ENCODE measurements at places on chromosomes 2 and 18.

- DNase-seq: no peak
Observed at GRCh38 chr2:172100080-172100934, 2.4 kb downstream of the DLX2 start.

GRCh38 chr2:61978522-61978921 lies 73.0 kb downstream of the COMMD1 start:
- DNase-seq: no peak

- no peak for DNase-seq
Observed at GRCh38 chr18:10131081-10131459, 217.3 kb downstream of the VAPA start.

- no peak for DNase-seq
Observed at GRCh38 chr2:112836695-112837117, at the start of gene IL1B. IL1B (minus strand) TSS chr2:112836779; CDS start chr2:112836229, 550 bp downstream.

- DNase-seq: no peak
Observed at GRCh38 chr2:64062840-64063239, 43.6 kb upstream of the VPS54 start.

- no peak for DNase-seq
Observed at GRCh38 chr2:232963913-232964312, 49.1 kb downstream of the NGEF start.

DNA sequence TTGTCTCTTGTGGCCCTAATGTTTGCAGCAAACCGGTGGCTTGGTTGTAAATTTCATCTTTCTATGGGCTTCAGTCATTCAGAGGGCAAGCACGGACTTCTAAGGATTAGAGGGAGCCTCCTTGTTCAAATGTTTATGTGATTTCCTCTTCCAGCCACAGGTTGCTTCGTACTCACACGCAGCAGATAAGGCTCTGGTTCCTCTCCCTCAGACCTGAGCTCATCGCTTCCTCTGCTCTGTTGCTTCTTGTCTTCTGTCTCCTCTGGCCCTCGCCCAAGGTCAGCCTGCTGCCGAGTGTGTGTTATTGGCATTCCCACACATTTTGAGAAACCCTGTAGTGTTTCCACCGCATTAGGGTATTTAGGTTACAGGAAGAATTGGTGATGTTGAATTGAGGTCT lies 44.0 kb downstream of the MYL12B start:
- DNase-seq: no peak

- no peak for DNase-seq
Observed at GRCh38 chr2:68632021-68632420, 11.4 kb upstream of the PROKR1 start.

- no peak for DNase-seq
Observed at GRCh38 chr2:177243073-177243472, 21.5 kb downstream of the NFE2L2 start.

- no peak for DNase-seq
Observed at GRCh38 chr2:127043367-127044164, 63.4 kb downstream of the BIN1 start.

- DNase-seq: no peak
Observed at GRCh38 chr18:24400587-24400986, 3.0 kb upstream of the OSBPL1A start.

GRCh38 chr2:119156105-119156890 lies 2.3 kb downstream of the C1QL2 start:
- DNase-seq: no peak

DNA sequence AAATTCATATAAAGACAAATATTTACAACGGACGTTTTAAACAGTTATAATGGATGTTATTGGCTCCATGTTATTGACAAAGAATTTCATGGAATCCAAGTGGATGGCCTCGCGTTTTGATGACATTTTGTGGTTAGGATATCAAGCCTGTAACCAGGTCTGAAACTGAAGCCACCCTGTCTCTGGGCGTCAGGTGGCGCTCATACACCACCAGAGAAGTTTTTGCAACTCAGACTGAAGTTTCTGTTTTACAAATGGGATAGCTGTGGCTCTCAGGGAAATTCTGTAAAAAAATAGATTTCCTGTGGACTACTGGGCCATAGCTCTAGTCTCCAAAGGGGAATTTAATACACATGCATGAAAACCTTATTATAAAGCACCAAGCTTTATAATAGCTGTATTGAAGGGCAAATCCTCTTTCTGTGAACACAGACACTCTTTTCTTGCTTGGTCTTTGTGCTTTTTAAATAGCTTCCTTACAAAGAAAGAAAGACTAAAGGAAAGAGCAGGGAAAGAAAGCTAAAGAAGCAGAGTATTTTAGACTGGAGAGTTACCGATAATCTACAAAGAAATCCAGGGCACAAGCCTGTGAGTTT lies 86.7 kb downstream of the C18orf54 start:
- DNase-seq: no peak

GRCh38 chr2:216351172-216351925 lies 20.9 kb downstream of the MARCHF4 start:
- DNase-seq: no peak

DNA sequence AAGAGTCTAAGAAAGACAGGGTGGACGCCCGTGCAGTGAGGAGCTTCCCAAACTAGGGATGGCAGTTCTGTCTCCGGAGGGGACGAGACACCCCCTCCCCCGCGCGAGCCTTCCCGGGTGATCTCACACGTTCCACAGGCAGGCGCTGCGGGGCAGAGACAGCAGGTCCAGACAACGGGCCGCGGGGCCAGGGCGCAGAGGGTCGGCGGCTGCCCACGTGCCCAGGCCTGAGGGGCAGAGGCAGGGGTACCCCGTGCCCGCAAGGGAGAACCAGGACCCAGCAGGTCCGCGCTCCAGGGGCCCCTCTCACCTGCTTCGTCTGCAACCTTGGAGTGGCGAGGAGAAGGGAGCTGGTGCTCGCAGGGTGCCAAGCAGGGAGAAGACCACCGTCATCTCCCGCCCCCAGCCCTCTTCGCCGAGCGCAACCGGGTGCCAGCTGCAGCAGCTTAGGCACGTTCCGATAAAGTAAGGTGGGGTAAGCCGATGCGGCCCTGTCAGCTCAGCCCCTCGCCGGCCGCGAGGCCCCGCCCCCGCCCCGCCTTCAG lies at the start of gene GPR155:
GPR155 (minus strand) TSS at position 467 of the 545 bp plus-strand sequence. CDS start 5,073 bp downstream, outside the sequence.
- peak; percentile 37 for DNase-seq

GRCh38 chr2:191635333-191636234 lies 42.4 kb upstream of the NABP1 start:
- no peak for DNase-seq

- no peak for DNase-seq
Observed at GRCh38 chr2:232901736-232902578, 31.9 kb downstream of the SNORC start.

DNA sequence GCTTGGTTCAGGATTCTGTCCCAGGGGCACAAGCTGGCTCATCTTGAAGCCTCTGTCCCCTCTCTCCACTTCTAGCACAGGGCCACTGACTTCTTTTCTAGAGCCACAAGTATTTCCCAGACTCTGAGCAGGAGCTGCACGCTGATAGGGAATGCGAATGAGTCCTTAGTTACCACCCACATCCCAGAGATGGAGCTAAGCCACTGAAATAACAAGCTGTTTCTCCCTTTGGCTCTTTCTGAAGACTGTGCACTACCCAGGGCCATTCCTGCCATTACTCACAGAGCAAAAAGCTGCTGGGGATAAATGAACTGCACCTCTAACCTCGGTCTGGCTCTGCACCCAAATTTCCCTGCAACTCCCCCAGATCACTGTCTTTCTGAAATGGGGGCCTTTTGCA lies 70.6 kb downstream of the TSN start:
- no peak for DNase-seq

DNA sequence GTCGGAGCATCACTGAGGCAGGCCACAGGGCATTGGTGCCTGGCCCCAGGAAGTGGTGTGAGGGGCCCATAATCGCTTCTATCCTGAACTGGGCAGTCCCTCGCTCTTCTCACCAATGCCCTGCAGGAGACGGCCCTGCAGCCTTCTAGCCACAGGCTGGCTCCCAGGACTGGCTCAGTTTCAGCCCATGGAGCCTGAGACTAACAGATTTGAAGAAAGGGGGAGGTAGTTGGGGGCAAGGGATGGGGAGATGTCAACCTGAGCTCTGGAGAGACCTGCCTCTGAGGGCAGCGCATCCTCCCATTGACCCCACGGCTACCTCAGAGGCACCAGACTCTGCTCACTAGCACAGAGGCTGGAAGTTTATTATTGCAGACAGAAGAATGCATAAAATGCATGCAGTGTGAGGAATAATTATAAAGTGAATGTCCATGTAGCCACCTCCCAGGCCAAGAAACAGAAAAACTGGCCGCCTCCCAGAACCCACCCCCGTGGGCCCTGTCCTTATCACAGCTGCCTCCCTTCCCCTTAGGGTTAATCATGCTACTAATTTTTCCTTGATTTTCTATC lies 1.4 kb downstream of the TOGARAM2 start:
- no peak for DNase-seq

DNA sequence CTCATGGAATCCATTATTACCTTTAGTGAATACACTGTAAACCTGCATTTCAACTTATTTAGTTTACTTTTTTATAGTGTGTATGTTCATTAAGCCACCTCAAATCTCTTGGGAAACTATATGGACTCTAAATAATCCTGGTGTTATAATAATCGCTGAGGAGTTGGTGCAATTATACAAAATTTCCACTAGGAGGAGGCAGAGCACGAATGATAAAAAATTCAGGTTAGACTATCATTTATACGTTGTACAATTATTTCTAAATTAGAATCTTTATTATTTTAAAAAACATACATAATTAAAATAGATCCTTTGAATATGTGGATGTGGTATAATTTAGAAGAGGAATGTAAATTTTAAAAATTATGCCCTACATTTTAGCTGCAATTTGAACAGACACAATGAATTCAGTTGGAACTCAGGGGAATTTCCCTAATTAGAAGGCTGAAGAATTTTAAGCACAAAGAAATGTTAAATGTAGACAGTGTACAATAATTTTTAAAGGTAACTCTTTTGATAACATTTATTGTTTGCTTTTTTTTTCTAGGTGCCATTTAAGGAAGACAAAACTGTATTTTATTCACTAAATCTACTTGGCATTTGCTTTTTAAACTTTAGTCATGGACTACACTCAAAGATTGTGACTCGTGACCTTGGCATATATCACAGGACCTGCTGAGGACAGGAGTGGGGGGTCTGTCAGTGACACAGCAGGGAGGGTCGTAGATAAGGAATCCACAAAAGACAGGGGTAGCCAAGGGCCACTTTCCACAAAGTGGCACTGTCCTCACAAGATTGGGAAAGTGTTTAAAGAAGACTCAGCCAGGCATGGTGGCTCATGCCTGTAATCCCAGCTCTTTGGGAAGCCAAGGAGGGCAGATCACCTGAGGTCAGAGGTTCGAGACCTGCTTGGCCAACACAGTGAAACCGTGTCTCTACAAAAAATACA lies 45.5 kb downstream of the RAB12 start:
- DNase-seq: no peak

DNA sequence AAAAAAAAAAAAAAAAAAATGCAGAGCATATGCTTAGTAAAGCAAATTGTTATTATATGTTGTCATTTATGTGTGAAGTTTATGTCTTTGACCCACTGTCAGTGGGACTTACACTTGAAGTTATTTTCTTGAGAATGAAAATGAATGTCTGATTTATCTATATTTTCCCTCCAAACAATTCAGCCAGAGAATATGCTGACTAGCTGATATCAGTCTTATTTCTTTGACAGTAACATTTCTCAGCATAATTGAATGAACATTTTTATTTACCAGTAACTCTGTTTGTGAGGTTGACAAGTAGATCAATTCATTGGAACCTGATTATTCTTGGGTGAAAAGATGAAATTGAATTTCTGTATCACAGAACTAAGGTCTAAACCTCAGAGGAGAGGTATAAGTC lies 40.0 kb upstream of the VPS54 start:
- DNase-seq: no peak

Data from activated CD4-positive, CD25-positive, alpha-beta regulatory T cell (primary cell).